ENCODE measurements at places on chromosomes 4 and X. TPM values are rescaled to one million over a fixed set of nuclear protein-coding genes. Genes with fewer than 3 reads are reported as not detected.

GRCh38 chr4:82629238-82630000, 67.6 kb upstream of the TMEM150C start:
- DNase-seq = no peak
- H3K4me3 ChIP-seq = no peak overlapping the region
- no peak overlapping the region for H3K27ac ChIP-seq
- H3K36me3 ChIP-seq = no peaks in the 10 kb centered on the region
- H3K4me1 ChIP-seq = no peaks in the 10 kb centered on the region

Gene CRMP1
- 6.2 TPM for total RNA-seq

Gene PAGE4
- not detected for total RNA-seq

GRCh38 chr4:8083086-8083825, 75.4 kb downstream of the ABLIM2 start:
- no peaks in the 10 kb centered on the region for H3K36me3 ChIP-seq
- no peaks in the 10 kb centered on the region for H3K27me3 ChIP-seq
- no peak for DNase-seq
- H3K4me3 ChIP-seq = no peak overlapping the region

Gene NXF2
- 0.35 TPM for total RNA-seq
